ENCODE measurements at places on chromosomes 2 and 18.
A peak's percentile ranks its signal among the peaks of the same experiment; 100 is the strongest.

GRCh38 chr2:85278361-85278760 lies 49.4 kb downstream of the TGOLN2 start:
- DNase-seq, result no peak

DNA sequence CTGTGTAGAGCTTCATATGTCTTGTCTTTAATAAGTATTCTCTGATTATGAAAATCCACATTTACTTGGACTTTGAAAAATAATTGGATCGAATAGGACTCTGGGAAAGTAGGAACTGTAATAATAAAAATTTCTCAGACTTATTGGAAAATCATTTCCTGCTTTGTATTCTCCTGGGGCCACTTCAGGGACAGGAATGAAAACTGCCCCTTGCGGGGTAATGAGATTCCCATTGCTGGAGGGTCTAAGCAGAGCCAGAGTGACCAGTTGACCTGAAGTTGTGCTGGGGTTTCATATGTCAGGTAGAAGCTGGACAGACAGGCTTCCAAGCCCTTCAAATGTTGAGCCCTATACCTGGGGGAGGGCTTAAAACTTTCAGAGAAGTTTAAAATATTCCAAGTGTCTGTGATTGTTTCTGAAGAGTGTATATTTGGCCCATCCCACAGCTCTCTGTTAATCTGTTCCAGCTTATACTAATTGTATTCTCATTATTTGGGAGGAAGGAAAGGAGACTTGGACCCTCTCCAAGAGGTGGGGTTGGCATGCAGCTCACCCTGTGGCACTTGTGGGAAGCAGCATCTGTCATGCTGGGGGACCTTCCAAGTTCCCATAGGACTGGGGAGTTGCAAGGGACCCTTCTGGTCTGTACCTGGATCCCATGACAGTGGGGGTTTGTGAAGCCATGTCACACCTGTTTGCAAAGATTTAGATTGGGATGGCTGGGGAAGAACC lies 268.7 kb upstream of the ATP5MC3 start:
- no peak for DNase-seq

DNA sequence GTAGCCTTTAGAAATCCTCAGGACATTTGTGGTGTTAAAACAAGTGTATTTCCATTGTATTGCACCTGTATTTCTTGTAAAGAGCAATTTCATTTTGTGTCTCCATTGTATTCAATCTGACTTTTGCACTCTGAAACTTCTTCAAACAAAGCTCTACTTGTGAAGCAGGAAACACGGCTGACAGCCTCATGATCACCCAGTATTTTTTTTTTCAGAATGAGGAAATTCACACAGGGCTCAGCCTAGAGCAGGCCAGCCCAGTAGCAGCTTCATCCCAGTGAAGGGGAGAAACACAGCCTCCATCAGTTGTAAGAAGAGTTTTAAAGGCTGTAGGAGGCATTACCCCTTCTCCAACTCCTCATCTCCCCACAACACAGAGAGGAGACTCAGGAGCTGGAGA lies 175.9 kb upstream of the KLHL29 start:
- DNase-seq, result no peak

DNA sequence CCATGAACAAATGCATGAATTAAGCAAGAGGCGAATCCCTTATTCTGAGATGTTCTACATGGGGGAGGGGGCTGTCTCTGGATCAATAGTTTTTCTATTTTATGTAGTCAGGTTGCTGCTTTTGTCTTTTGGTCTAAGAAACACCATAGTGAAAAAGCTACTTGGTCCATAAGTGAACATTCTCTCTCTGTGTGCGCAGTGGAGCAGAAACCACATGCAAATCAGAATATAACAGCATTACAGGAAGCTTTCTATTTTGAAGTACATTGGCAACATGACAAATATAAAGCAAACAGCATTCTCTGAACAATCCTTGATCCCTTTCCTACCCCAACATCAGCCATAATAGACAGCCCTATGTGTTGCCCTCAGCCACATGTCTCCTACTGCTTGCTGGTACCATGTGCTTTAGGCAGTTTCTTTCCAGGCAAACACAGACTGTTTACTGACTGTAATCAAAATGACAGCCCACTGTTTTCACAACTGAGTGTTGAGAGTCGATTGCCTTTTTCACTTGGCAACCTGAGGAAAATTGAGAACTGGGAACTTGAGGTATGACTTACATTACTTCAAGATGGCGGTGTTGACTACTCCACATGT lies 10.6 kb downstream of the SCN3A start:
- DNase-seq, result no peak

DNA sequence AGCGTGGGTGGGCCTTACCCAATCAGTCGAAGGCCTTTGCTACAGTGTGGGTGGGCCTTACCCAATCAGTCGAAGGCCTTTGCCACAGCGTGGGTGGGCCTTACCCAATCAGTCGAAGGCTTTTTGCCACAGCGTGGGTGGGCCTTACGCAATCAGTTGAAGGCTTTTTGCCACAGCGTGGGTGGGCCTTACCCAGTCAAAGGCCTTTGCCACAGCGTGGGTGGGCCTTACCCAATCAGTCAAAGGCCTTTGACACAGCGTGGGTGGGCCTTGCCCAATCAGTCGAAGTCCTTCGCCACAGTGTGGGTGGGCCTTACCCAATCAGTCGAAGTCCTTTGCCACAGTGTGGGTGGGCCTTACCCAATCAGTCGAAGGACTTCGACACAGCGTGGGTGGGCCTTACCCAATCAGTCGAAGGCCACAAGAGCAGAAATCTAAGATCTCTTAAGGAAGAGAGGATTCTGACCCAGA lies 16.3 kb upstream of the GAL3ST2 start:
- DNase-seq, result no peak

GRCh38 chr2:2234398-2235195 lies 96.5 kb downstream of the MYT1L start:
- no peak for DNase-seq

GRCh38 chr2:191666732-191667131 lies 11.2 kb upstream of the NABP1 start:
- DNase-seq, result no peak

DNA sequence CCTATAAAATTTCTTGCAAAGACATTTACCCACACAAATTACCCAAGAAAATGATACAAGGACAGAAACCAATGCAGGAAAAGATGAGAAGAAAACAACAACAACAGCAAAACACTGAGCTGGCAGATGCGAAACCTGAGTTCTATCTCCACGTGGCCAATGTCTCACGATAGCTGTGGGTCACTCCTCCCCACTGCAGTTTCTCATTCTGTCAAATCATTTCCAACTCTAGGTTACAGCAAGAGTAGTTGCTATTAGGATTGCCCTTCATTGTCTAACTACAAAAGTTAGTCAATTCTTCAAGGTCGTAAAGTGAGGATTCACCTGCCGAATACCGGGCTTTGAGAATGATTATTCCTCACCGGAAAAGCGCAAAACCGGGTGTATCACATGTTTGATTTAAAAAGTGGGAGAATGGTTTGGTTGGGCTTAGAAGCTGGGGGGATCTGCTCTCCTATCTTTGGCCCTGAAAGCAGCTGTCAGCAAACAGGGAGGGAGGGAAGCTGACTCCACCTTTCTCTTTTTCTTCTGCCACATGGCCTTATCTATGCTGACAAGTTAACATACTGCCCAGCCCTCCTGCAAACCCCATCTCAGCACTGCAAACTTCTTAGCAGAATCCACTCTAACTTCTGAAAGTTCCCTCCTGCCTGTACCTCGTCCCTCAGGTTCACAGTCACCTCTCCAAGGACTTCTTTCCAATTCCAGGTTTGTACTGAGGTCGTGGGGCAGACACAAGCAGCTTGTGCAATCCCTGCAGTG lies 473.0 kb downstream of the SOX11 start:
- DNase-seq, result peak; percentile 88
